HFFc6 (cell line): ENCODE measurements at places on chromosomes 7 and 10. TPM values are rescaled to one million over a fixed set of nuclear protein-coding genes. Genes with fewer than 3 reads are reported as not detected.

CHAT gene
- not detected in 3 replicates for total RNA-seq

EBF3 gene
- total RNA-seq = 0.20 TPM in 1 of 2 replicates, not detected in the other

CYP3A4 gene
- total RNA-seq = not detected in 3 replicates

ZNF107 gene
- 2.7 to 3.9 TPM (median 3.2 TPM) in 3 replicates for total RNA-seq

WNT2 gene
- total RNA-seq = not detected in 3 replicates

TLX1 gene
- not detected in 3 replicates for total RNA-seq

CFTR gene
- not detected in 3 replicates for total RNA-seq

LDB3 gene
- 0.51 to 1.3 TPM (median 0.55 TPM) in 3 replicates for total RNA-seq

HDAC9 gene
- 8.8 to 30.8 TPM (median 14.0 TPM) in 3 replicates for total RNA-seq

SPAM1 gene
- total RNA-seq = not detected in 3 replicates

KAZALD1 gene
- 14.5 to 21.2 TPM (median 16.6 TPM) in 3 replicates for total RNA-seq

CPED1 gene
- total RNA-seq = 85.0 to 94.1 TPM (median 89.5 TPM) in 3 replicates

- DNase-seq = no peak
Measured at GRCh38 chr7:3157566-3158287, 114.1 kb upstream of the CARD11 start.

DNA sequence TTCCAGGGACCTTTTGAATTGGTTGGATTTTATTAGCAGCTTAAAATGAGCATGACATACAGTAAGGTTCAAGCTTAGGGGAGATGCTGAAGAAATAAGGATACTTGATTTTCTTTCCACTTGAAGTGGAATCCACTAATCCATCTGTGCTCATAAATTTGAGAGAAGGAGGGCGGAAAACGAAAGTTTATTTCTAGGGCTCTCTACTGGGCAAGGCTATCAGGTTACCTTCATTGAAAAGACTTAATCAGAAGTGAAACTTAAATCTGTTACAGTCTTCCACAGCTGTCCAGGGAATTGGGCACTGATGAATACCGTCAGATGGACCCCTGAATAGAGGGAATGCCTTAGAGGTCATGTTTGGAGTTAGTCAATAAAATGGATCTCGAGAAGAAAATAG lies 21.8 kb downstream of the AUTS2 start:
- DNase-seq = no peak

DNA sequence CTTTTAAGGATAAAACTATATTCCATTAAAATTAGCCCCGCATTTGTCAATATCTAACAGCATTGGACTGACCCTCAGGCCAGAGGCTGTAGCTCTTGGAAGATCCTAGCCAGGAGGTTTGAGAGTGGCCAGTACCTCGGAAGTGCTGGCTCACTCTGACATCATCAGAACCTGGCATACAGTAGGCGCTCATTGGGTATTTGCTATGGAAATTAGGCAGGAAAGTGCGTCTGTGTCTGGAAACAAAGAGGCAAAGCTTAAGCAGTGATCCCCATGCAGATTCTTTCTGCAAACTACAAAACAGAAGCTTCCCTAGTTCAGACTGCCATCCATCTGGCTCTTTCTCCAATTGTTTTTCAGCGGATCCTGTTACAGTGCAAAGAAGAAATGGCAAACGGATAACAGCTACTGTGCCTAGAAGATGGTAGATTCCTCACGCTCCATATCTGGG lies 1.7 kb upstream of the PRKCQ start:
- no peak for DNase-seq

GRCh38 chr7:40306025-40306424 lies 171.2 kb downstream of the SUGCT start:
- no peak for DNase-seq

DNA sequence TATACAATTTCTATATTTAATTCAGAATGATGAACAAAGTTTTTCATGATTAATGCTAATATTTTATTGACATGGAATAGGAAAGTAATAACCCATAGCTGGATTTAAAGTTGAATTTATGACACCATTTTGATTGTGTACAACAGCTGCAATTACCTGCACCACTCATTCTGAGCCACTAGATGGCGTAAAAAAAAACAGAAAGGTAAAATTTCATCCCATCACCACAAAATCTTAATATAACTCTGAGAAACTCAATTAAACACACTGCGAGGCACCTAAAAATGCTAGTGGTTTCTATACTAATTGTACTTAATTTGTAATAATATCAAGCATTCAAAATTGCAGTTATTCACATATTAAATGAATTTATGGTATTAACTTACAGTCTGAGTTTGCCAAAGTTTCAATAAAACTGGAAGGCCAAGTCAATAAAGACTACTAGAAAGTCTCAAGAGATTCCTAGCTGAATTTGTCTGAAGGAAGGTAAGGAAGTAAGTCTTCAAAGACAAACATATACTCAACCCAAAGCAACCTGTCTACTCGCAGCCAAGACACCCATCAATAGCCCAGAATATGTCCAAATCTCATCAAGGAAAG lies 182.5 kb downstream of the SKAP2 start:
- peak; percentile 13 for DNase-seq

DNA sequence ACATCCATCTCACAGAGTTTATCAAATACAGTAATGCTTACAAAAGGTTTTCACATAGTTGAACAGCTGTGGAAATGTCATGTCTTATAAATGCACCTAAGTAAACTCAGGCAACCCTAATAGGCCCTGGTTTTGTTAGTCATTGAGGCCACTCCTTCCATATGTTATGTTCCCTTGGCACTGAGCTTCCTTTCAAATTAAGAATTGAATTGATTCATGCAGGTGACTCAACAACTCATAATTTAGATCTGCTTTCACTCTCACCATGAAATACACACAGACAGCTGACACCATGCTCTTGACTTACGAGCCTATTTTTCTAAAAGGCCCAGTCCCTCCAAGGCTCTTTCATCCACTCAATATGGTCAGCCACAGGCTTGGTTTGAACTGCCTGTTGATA lies 476.9 kb downstream of the KCNMA1 start:
- peak; percentile 95 for DNase-seq

DNA sequence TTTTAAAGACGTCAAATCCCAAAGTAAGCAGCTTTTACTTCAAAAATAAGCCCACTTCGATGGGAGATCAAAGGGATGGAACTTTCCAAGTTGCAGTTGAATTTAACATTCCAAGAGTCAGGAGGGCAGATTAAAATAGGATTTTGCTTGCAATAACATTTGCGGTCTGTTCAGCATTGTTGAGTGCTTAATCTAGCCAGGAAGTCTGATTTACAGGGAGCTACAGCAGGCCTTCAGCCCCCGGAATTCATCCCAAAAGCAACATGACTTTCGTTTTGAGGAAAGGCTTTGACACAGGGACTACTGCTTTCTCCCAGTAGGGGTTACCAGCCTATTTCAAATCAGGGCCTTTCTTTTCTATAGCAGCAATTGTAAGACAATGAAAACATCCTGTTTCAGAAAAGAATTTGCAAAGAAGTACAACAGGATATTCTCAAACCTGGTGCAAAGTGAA lies 279.6 kb upstream of the PITRM1 start:
- DNase-seq = peak; percentile 94

DNA sequence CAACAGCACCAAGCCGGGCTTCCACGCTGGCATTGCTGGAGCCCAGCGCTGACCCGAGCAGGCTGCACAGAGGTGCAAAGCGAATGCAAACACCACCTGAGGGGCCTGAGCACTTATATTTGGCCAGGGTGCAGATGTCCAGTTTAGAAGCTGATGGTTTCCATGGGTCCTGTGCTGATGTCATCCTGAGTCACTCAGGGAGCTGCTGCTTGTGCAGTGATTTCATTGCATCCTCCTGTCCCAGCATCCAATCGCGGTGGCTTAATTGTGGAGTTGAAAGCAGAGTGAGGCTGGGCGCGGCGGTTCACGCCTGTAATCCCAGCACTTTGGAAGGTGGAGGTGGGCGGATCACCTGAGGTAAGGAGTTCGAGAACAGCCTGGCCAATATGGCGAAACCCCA lies 410.2 kb upstream of the KLF6 start:
- peak; percentile 43 for DNase-seq

- no peak for DNase-seq
Measured at GRCh38 chr7:91443862-91444261, 179.6 kb downstream of the FZD1 start.

DNA sequence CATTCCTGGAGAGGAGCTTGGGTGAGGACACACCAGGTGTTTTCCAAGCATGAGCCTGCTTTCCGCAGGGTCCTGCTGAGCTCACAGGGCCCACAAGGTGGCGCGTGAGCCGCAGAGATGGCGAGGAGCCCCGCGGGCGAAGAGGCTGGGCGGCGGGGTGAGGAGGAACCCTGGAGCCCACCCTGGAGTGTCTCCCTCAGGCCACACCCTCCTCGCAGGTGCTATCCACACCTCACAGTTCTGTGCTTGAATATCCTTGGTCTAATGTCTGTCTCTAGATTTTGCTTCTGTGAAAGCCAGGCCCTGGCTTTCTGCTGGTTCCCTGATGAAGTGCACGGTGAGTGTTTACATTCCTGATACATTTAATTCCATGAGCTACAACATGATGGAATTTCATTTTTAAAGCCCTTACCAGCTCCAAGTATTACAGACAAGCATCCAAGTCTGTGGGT lies 433.6 kb downstream of the ACTR3B start:
- no peak for DNase-seq

DNA sequence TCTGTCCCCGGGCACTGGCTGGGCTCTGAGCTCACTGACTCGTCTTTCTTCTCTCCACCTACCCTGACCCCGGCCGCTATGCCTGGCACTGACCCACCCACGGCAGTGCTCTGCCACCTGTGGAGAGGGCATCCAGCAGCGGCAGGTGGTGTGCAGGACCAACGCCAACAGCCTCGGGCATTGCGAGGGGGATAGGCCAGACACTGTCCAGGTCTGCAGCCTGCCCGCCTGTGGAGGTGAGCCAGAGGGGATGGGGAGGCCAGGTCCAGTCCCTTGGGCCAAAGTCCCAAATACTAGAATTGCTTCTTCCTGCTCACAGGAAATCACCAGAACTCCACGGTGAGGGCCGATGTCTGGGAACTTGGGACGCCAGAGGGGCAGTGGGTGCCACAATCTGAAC lies 27.3 kb downstream of the TBATA start:
- no peak for DNase-seq

- DNase-seq = no peak
Measured at GRCh38 chr10:66656499-66656898, 269.3 kb upstream of the LRRTM3 start.

- no peak for DNase-seq
Measured at GRCh38 chr10:105094048-105094447, 453.0 kb downstream of the SORCS3 start.

DNA sequence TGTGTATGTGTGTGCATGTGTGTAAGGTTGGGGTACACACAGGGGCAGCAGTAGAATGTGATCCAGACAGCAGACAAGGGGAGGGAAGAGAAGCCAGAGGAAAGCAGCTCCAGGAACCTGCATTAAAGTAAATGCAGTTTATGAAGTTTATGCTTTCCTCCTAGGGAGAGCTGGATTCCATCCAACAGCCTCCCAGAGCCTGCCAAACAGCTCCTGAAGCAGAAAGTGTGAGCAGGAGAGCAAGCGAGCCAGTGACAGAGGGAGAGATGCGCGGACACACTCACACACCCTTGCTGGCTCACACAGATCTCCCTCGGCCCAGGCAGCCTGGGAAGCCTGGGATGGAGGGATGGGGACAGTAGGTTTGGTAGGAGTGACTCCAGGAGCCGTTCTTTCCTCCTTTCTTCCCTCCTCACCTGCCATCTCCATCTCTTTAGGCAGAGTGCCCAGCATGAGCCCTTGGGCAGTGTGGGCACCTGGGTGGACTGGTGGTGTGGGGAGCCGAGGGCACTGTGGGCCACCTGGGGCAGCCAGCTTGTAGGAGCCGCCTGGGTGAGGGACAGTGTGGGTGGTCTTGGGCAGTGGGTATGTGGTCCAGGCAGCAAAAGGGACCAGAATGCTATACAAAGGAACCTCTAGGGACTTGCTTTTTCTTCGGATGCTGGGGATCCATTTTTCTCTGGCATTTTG lies 46.1 kb downstream of the PAX2 start:
- no peak for DNase-seq

- DNase-seq = no peak
Measured at GRCh38 chr7:78760620-78761355, 692.7 kb downstream of the MAGI2 start.
